NCI-H774 (cell line): ENCODE measurements at places on chromosomes 5 and 9.
A peak's percentile ranks its signal among the peaks of the same experiment; 100 is the strongest.

GRCh38 chr9:3971391-3972082 is 328.3 kb downstream of the GLIS3 start:
- DNase-seq = no peak

DNA sequence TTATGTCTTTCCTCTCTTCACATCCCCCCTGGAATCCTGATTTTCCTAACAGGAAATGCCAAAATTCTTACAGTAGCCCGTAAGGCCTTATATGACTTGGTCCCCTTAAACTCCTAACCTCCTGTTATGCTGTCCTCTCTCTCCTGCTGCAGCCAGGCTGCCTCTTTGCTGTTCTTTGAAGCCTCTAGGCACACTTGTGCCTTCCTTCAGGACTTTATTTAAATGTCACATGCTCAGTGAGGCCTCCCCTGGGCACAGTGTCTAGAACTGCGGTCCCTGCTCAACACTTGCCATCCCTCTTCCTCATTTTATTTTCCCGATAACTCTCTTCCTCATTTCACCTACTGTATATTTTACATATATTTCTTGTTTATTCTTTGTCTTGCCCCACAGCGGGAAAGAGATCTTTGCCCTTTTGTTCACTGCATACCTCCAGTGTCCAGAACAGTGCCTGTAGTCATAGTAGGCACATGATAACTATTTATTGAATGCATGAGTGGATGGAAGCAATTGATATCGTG is 5.5 kb upstream of the SHB start:
- no peak for DNase-seq

GRCh38 chr9:129612815-129613519 is 7.9 kb downstream of the C9orf50 start:
- DNase-seq = no peak

DNA sequence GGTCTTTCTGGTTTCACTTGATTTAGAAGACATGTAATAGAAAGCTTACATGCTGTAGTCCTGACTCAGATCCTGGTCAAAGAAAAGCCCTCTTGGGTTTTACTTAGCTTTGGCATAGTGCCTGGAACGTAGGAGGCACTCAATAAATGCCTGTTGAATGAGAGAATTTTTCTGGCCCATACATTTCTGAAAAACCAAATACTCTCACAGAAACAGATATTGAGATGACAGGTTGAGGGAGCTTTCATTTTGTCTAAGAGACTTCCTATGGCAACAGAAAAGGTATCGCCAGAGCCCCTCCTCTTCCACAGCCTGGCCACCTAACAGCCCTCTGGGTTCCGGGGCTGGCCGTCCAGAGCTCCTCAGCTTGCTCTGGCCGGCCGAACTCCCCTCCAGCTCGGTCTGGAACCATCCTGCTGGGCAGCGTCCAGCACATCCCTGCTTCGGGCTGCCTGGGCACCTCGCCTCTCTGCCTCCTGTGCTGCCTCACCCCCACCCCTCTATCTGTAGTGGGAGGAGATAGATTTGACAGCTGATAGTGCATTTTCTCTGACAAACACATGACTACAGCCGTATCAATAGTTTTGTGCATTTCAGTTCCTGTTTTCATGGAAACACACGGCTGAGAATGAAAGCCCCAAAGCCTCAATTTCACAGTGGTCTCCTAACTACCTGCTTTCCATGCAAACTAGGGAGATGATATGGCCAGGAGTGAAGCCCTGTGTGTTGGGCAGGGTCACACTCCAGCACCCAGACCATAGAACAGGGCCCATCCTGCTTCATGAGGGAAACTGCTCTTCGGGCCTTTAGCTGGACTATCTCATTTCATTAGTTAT is 1.1 kb downstream of the IL4 start:
- no peak for DNase-seq

DNA sequence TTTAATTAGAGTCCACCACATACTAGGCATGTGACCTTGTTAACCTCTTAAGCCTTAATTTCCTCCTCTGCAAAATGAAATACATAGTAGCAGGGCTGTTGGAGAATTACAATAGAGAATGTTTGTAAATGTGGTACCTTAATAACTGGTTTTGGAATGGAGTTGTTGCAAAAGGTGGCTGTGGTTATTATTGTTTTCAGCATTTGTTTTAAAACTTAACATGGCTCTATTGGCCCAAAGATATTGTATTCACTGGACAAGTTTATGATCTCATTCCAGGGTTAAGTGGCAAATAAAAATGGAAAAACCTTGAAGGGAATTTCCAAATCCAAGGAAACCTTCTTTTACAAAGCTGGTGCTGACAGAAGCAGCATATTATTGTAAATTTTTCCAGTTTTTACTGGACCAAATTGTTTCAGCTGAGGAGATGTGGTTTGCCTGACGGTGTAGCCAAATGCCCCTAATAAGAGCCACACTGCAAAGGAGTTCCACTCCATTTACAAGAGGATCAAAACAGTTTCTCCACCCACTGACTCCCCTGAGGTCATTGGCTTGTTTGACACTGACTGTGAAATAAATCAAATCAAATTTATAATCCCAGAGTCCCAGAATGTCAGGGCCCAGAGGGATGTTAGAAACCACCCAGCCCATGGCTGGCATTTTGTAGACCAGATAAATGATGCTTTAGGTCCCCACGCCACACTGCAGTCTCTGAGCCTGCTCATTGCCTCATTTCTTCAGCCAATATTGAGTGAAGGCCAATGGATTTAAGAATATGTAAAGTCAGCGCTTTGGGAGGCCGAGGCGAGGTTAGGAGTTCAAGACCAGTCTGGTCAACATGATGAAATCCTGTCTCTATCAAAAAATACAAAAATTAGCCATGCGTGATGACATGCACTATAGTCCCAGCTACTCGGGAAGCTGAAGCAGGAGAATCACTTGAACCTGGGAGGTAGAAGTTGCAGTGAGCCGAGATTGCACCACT is 45.2 kb downstream of the ADRA1B start:
- no peak for DNase-seq

- DNase-seq = no peak
Observed at GRCh38 chr5:132025403-132025971, 14.0 kb upstream of the ACSL6 start.

- no peak for DNase-seq
Observed at GRCh38 chr9:88733651-88734421, 198.9 kb downstream of the NXNL2 start.

DNA sequence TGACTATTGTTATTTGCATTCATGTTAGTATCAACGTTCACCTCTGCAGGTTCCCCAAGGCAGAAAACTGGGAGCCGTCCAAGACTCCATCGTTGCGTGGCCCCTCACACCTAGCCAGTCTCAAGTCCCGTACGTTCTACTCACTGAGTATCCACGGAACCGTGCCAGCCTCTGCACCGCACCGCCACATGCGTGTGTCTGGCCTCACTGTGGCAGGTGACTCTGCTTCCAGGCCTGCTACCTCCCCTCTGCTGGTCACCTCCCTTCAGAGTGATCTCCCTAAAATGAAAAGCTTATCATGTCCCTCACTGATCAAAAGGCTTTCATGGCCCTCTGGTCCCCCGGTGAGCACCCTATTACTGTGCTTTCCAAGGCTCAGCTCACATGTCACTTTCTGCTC is 108.1 kb downstream of the GABBR2 start:
- no peak for DNase-seq

DNA sequence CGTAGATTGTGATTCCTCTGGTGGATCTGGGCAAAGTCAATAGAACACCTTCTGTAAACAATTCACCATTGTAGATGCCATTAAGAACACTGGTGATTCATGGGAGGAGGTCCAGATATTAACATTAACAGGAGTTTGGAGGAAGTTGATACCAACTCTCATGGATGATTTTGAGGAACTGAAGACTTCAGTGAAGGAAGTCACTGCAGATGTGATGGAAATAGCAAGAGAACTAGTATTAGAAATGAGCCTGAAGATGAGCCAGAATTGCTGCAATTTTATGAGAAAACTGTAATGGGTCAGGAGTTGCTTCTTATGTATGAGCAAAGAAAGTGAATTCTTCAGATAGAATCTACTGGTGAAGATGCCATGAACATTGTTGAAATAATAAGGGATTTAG is 26.9 kb downstream of the TCERG1 start:
- DNase-seq = no peak

DNA sequence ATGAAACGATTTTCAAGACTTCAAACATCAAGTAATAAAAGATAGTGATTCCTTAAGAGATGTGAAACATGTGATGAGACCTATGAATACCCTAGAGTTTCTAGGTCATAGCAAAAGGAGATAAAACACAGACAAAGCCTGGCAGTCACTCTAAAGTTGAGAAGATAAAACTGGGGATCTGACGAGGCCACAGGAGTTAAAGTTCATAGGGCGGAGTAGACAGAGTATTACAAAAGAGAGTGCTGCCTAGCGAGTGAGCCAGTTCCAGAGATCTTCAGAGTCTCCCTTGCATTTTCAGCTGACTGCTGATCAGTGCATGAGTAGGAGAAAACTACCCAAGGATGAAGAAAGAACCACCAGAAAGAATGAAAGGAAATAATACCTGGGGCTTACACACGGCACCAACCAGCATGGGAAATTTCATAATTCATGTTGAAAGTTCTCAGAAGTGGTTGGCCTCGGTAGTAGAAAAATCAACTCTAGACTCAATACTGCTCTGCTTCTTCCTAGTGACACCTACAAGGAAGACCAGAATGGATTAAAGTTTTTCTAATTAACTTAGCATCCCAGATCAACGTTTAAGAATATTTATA is 30.4 kb downstream of the FBXO4 start:
- no peak for DNase-seq

DNA sequence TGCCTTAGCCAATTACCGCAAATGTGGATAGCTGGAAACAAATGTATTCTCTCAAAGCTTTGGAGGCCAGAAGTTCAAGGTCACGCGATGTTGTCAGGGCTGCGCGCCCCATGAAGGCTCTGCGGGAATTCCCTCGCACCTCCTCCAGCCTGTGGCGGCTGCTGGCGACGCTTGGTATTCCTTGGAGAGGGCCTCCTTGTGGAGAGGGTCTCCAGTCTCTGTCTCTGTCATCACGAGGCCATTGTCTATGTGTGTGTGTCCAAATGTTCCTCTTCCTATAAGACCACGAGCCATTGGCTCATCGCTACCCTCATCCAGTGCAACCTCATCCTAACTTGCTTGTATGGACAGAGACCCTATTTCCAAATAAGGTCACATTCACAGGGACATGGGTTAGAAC is 97.5 kb downstream of the ANKRD33B start:
- DNase-seq = no peak

GRCh38 chr9:93814077-93814956 is 140.8 kb downstream of the BARX1 start:
- peak; percentile 95 for DNase-seq

DNA sequence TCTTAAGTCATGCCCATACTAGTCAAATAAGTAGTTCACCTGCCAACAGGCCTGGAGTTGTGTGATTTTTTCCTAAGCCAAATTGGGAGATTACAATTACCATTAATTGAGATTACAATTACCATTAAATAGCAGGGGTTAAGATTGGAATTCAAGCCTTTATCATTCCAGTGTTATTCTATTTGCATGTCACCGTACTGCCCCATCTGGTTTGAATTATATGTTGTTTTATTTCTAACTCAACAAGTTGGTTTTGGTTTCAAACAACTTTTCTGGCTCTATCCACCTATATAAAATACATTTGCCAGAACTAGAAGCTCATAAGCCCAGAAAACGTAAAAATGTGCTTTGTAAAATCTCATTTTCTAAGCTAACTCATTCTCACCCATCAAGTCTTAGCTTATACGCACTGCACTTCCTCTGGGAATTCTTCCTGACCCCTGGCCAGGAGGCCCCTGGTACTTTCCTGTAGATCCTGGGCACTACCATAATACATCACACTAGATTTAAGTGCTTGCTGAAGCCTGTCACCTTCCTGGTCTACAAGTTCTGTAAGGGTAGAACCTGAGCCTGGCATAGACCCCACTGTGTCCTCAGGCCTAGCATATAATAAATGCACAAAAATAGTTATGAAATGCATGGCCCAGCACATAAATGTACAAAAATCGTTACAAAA is 242.0 kb upstream of the TRPM3 start:
- no peak for DNase-seq

DNA sequence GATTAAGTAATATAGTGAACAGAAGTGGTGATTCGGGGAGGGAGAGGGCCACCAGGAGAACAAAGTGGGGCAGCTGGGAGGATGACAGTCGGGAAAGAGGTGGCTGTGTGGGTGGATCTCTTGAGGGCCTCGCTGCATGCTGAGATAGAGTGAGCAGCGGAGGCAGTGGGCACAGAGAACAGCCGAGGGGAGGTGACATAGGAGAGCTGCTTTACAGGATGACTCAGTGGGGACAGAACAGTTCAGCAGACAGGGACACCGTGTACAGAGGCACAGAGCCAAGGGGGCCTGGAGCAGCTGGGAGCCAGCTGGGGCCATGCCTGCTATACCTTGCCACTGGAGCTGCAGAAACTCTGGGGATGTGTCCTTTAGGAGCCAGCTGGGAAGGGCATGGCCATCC is 273.9 kb downstream of the GADD45G start:
- DNase-seq = peak; percentile 70

GRCh38 chr5:5066276-5067186 is 73.6 kb upstream of the ADAMTS16 start:
- DNase-seq = no peak

DNA sequence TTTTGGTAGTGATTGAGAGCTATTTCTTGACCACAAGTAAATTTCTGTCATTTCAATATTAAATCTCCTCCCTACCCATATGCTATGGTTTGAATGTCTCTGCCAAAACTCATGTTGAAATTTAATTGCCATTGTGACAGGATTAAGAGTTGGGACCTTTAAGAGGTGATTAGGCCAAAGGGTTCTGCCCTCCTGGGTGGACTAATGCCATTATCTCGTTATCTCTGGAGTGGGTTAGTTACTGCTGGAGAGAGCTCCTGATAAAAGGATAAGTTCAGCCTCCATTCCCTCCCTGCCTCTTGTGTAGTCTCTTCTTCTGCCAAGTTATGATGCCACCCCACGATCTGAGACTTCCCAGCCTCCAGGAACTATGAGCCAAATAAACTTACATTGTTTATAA is 3.6 kb upstream of the DRD1 start:
- DNase-seq = no peak

- no peak for DNase-seq
Observed at GRCh38 chr5:133145436-133146170, 93.8 kb downstream of the HSPA4 start.

DNA sequence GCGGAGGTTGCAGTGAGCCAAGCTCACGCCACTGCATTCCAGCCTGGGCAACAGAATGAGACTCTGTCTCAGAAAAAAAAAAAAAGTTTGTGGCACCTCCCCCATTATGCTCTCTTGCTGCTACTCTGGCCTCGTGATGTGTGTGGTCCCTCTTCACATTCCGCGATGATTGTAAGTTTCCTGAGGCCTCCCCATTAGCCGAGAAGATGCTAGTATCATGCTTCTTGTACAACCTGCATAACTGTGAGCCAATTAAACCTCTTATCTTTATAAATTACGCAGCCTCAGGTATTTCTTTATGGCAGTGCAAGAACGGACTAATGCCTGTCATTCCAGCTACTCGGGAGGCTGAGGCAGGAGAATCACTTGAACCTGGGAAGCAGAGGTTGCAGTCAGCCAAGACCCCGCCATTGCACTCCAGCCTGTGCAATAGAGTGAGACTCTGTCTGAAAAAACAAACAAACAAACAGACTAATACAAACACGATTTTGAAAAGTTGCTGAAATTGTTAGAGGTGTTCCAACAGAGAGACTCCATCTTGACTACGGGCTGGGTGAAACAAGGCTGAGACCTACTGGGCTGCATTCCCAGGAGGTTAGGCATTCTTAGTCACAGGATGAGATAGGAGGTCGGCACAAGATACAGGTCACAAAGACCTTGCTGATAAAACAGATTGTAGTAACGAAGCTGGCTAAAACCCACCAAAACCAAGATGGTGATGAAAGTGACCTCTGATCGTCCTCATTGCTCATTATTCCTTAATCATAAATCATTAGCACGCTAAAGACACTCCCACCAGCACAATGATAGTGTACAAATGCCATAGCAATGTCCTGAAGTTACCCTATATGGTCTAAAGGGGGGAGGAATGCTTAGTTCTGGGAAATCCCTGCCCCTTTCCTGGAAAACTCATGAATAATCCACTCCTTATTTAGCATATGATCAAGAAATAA is 8.3 kb upstream of the AFF4 start:
- DNase-seq = no peak
